ENCODE measurements at places on chromosomes 13 and 19. TPM values are rescaled to one million over a fixed set of nuclear protein-coding genes. Genes with fewer than 3 reads are reported as not detected.

Gene KLF16
- polyA plus RNA-seq: 4.2 TPM

Gene ZNF69
- 6.8 TPM for polyA plus RNA-seq

Gene PRDX2
- polyA plus RNA-seq: 252 TPM

Gene SH2D3A
- polyA plus RNA-seq: 0.18 TPM

Gene ZNF573
- polyA plus RNA-seq: 4.5 TPM

Gene ZNF835
- polyA plus RNA-seq: not detected

Gene SMIM44
- polyA plus RNA-seq: not detected

Gene NMRK2
- not detected for polyA plus RNA-seq

Gene ADGRE3
- polyA plus RNA-seq: not detected

DNA sequence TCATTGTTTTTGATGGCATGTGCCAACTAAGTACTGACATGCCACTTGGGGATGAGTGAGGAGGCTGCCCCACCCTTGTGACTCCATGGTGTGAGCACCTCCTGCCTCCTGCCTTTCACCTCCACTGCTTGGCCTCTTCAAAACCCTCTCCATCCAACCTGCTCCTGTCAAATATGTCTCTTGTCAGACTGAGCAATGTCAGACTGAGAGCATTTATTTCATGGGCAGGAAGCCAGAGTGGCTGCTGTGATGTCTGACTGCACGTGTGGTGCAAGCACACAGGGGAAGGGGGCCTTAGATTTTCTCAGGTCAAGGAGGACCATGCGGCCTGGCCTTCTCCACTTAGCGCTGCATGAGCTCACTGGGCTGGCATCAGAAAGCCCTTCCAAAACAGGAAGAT is 68.3 kb downstream of the STARD13 start:
- H3K27ac ChIP-seq: no peak overlapping the region
- DNase-seq: no peak
- peaks cover 46% of the 10 kb centered on the region for H3K4me1 ChIP-seq
- H3K27me3 ChIP-seq: no peaks in the 10 kb centered on the region
- H3K4me3 ChIP-seq: no peak overlapping the region

DNA sequence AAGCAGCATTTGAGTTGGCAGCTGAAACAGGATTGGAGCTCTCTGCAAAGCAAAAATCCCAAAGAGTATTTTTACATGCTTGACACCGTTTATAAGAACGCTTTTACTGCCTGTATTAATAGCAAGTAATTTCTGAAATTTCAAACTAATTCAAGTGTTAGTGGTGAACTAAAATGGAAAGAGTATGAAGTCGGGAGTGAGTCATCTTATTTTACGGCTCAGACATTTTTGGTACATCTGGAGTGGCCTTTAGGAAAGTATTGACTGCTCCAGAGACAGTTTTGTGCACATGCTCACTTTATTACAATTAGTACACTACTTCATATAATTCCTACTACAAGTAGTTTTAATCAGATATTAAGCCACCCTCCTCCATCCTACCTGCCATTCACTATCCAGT is 167.4 kb downstream of the SLITRK6 start:
- no peak overlapping the region for H3K27ac ChIP-seq
- DNase-seq: no peak
- no peaks in the 10 kb centered on the region for H3K4me1 ChIP-seq
- H3K36me3 ChIP-seq: no peaks in the 10 kb centered on the region

DNA sequence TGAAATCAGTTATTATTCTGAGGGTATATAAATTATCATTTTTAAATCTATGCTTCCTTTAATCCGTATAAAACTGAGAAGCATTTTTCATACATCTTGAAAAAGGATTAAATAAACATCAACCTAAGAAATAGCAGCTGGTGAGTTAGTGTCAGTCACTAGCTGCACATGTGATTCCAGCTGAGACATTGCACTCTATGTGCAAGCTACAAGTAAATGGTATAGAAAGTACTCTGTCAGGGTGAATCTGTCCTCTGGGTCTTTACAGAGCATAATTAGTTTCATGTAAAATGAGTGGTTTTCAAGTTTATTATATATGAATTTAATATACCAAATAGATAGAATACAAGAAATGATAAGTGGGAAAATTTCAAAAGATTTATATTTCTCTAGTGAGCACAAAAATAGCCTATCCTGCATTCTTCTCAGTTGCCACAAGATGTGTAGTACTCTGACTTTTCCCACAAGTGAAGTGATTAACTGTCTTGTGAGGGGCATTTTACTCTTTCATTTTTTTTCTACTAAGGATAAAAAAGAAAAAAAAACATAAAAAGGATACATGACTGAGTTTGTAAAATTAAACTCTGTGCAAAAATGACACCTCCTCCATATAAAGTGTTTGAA is 1372.1 kb downstream of the PCDH9 start:
- H3K27ac ChIP-seq: no peak overlapping the region
- H3K4me1 ChIP-seq: no peaks in the 10 kb centered on the region

DNA sequence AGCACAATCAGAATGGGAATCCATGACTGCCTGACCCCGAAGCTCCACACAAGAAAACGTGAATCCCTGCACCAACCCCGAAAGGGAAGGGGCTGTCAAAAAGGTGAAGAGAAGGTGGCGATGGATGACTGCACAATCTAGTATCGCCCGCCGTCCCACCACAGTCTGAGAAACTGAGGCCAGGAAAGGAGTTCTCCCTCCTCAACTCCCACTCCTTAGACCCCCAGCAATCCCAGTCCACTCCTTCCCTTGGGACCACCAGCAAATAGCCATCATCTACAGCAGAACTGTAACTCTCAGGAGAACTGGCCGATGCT is 451 bp downstream of the NOSIP start:
- peak; percentile 27 for DNase-seq
- peaks cover 8% of the 10 kb centered on the region for H3K4me1 ChIP-seq
- peak overlapping the region; percentile 83 for H3K4me3 ChIP-seq
- H3K27ac ChIP-seq: peak overlapping the region; percentile 18
- H3K36me3 ChIP-seq: peaks cover 14% of the 10 kb centered on the region

- H3K4me1 ChIP-seq: no peaks in the 10 kb centered on the region
- no peaks in the 10 kb centered on the region for H3K36me3 ChIP-seq
- DNase-seq: peak; percentile 20
- H3K27me3 ChIP-seq: peaks cover 78% of the 10 kb centered on the region
- H3K27ac ChIP-seq: no peak overlapping the region
- H3K4me3 ChIP-seq: no peak overlapping the region
These were observed 81.4 kb downstream of the IRS2 start for GRCh38 chr13:109704771-109705635.

GRCh38 chr13:94173312-94173854 is 306.1 kb downstream of the DCT start:
- H3K27me3 ChIP-seq: no peaks in the 10 kb centered on the region
- peak overlapping the region; percentile 17 for H3K27ac ChIP-seq
- DNase-seq: peak; percentile 55
- no peaks in the 10 kb centered on the region for H3K36me3 ChIP-seq
- H3K4me3 ChIP-seq: no peak overlapping the region
- H3K4me1 ChIP-seq: peaks cover 22% of the 10 kb centered on the region

- no peak for DNase-seq
- H3K4me1 ChIP-seq: peaks cover 13% of the 10 kb centered on the region
- no peak overlapping the region for H3K27ac ChIP-seq
- no peaks in the 10 kb centered on the region for H3K36me3 ChIP-seq
These were observed 65.9 kb downstream of the SERP2 start for GRCh38 chr13:44439452-44440024.

DNA sequence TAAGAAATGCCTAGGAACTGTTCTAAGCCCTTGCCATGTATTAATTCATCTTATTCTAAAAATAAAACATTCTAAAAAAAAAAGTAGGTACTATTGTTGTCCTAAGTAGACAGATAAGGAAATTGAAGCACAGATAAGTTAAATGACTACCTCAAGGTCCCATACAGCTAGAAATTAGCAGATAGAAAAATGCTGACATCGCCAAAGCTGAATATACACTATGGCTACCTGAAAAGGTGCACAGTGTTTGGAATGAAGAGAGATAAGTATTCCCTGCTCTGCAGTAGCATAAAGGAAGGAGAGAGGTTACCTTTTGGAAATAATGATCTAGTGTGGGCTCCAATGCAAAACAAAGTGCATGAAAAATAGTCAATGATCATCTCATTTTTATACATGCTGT is 65.3 kb downstream of the DCT start:
- no peak for DNase-seq
- no peaks in the 10 kb centered on the region for H3K36me3 ChIP-seq
- no peak overlapping the region for H3K27ac ChIP-seq
- H3K4me3 ChIP-seq: no peak overlapping the region
- peaks cover 17% of the 10 kb centered on the region for H3K27me3 ChIP-seq

DNA sequence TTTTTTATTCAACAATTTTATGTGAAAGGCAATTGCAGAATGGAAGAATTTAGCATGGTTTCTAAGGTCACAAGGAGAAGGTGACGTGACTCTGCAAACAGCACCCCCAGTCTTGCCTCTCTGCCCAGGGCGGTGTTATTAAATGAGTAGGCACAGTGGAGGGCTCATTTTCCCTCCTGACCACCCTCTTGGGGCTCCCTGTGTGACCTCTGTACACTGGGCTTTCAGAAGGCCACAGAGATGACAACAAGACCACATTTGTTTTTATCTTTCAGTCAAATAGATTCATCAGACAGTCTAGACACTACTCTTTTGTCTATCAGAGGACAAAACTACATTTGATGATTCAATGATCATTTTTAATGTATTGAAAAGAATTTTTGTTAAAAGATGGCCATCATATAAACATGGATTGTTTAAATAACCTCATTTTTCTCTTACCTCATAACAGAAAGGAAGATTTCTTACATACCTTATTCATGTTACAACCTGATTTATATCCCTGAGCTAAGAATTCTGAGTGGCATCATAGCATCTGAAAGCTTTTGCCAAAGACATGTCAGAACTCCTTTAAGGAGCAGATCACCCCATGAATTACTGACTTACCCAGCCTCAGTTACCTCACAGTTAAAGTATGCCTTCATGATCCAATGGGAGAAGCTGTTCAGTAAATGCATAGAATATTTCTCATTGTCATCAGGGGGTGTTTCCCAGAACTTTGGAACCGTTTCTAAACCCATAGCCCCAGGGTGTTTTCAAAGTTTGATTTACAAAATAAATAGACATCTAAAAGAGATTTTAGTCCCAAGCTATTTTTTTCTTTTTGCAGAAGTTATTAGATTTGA is 184.0 kb upstream of the RFC3 start:
- H3K27me3 ChIP-seq: no peaks in the 10 kb centered on the region
- no peak overlapping the region for H3K27ac ChIP-seq
- H3K4me3 ChIP-seq: no peak overlapping the region
- no peaks in the 10 kb centered on the region for H3K36me3 ChIP-seq
- H3K4me1 ChIP-seq: peaks cover 51% of the 10 kb centered on the region

DNA sequence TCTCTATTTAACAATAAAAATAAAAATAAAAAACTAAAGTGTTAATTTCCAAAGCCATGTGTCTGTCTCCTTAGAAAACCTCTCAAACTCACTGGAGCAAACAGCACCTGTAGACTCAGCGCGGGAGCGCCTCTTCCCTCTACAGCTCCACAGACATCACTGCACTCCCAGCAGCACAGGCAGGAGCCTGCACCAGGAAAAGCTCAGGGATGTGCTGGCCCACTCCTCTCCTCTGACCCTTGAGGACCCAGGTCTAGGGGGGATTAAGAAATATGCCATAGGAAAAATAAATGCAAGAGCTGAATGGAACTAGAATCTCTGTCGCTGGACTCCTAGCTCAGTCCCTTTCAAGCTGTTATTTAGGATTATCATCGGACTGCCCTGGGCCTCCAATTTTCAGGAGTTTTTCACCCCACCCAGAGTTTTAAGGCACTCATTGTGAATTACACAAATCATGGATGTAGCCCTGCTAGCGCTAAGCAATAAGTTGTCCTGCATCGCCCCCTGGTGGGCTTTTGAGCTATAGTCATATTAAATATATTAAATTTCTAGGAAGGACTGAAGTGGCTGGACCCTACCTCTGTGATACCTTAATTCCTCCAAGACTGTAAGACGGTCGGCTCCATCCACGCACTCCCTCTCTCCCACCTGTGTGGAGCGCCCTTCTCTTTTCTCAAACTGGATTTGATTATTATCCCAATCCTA is 333.9 kb downstream of the UQCRFS1 start:
- H3K4me1 ChIP-seq: peaks cover 10% of the 10 kb centered on the region
- no peak overlapping the region for H3K4me3 ChIP-seq
- no peaks in the 10 kb centered on the region for H3K27me3 ChIP-seq
- DNase-seq: peak; percentile 83
- no peaks in the 10 kb centered on the region for H3K36me3 ChIP-seq

- H3K36me3 ChIP-seq: no peaks in the 10 kb centered on the region
- no peak overlapping the region for H3K27ac ChIP-seq
- H3K4me1 ChIP-seq: no peaks in the 10 kb centered on the region
- H3K27me3 ChIP-seq: peaks cover 42% of the 10 kb centered on the region
- DNase-seq: peak; percentile 21
These were observed 4.1 kb downstream of the VSTM2B start for GRCh38 chr19:29529646-29530539.

DNA sequence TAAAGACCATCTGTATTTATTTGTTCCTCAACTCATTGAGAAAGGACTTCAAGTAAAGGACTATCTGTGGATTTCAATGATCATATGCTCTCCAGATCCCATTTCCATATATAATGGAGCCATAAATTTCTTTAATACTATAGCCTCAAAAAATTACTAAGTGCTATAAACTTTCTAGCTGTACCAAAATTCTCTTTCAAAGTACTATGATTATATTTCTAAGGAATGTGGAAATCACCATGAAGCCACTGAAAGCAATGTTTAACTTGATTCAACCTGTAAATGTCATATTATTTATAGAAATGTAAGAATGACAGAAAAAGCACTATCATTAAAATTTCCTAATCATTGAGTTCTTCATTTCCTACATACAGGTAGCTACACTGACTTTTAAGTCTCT is 20.7 kb downstream of the TBC1D4 start:
- DNase-seq: no peak
- peaks cover 9% of the 10 kb centered on the region for H3K4me1 ChIP-seq
- H3K27me3 ChIP-seq: no peaks in the 10 kb centered on the region
- H3K36me3 ChIP-seq: no peaks in the 10 kb centered on the region

DNA sequence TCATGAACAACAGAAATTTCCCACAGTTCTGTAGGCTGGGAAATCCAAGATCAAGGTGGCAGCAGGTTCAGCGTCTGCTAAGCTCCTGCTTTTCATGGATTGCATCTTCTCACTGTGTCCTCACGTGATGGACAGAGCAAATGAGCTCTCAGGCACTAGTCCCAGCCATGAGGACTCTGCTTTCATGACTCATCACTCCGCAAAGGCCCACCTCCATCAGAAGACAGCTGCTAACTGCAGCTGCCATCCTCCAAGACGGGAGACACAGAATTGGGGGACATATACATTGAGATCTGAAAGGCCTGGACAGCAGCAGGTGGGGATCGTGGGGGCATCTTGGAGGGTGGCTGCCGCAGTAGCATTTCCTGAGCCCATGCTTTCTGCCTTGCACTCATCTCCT is 44.4 kb upstream of the SPATA13 start:
- no peak overlapping the region for H3K27ac ChIP-seq
- DNase-seq: no peak
- no peaks in the 10 kb centered on the region for H3K36me3 ChIP-seq
- H3K27me3 ChIP-seq: no peaks in the 10 kb centered on the region
- H3K4me1 ChIP-seq: no peaks in the 10 kb centered on the region

DNA sequence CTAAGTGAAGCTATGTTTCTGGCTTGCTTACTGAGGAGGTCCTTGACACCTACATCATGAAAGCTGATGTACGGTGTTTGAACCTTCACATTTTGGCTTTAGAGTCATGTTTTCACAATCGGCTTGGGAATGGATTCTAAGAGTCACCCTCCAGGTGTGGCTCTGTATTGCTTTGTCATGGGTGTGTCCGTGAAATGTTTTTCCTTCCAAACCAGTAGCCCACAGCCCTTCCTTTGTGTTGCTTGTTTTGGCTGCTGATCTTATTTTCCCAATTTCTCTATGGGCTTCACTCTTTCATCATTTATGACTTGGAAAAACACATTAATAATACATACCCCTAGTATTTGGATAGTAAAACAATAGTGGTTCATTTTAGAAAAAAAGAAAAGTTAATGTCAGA is 240.6 kb downstream of the GGACT start:
- no peak overlapping the region for H3K4me3 ChIP-seq
- no peaks in the 10 kb centered on the region for H3K27me3 ChIP-seq
- H3K4me1 ChIP-seq: no peaks in the 10 kb centered on the region
- no peaks in the 10 kb centered on the region for H3K36me3 ChIP-seq
- H3K27ac ChIP-seq: no peak overlapping the region
- no peak for DNase-seq
